ENCODE measurements at places on chromosomes 6 and 20.

DNA sequence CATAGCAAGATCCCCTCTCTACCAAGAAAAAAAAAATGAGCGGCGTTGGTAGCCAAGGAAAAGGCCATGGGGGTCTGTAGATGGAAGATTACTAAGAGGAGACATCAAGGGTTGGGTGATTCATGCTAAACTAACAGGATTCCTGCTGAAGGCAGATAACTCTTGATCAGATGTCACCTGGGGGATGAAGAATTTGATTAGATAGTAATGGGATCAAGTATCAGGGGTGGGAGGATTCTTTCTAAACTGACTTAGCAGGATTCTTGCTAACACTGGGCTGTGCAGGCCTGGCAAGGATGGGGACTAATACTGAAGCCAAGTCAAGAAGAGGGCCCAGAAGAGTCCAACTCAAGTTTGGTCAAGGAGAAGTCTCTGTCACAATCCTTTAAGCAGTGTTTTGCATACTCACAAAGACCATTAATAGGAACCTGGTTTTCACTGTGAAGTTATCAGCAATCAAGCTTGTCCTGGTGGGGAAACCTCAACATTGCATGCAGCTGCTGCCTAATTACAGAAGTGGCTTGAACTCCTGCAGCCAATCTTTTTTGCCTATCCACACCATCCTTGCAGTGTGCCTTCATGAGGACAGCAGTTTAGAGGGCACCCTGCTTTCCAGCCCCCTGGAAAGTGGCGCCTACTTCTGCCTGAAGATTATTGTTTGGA, 61.3 kb downstream of the ANKRD6 start:
- no peak for DNase-seq

- no peak for DNase-seq
These were observed 85.9 kb downstream of the THBS2 start for GRCh38 chr6:169167581-169168301.

- DNase-seq = no peak
These were observed 23.1 kb downstream of the FKBP5 start for GRCh38 chr6:35665573-35665972.

DNA sequence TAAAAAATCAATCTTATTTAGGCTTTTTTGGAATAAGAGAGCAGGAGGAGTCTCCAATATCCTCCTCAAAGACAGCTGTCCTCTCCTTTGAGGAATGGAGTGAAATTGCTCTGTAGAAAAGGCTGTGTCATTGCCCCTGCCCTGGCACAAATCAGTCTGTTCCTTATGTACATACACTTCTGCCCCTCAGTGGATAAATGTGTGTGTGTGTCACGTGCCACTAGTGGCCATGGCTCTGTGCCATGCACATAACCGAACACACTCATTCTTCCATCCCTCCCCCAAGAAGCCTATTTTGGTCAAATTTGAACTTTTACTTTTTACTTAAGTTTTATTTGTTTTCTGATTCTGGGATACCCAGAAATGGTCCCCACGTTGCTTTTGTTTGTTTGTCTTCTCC, 49.2 kb downstream of the ANKS1A start:
- no peak for DNase-seq

GRCh38 chr20:45448270-45448669, 21.3 kb upstream of the WFDC2 start:
- no peak for DNase-seq

- DNase-seq = no peak
These were observed 429.9 kb downstream of the CD83 start for GRCh38 chr6:14547284-14547998.

DNA sequence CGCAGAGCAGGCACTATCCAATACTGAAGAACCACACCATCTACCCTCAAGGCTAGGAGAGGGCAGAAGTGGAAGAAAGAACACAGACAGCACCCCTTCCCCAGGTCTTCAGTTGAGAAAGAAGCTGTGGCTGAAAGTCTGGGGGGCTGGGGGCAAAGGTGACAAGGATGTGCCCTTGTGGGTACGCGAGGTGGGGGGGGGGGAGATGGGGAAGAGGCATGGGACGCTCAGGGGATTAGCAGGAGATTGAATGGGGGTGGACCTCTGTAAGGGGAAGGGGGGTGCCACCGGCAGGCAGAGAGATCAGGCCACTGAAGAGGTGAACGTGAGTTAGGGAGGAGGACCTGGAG, 1.1 kb downstream of the B4GALT5 start:
- DNase-seq = no peak

DNA sequence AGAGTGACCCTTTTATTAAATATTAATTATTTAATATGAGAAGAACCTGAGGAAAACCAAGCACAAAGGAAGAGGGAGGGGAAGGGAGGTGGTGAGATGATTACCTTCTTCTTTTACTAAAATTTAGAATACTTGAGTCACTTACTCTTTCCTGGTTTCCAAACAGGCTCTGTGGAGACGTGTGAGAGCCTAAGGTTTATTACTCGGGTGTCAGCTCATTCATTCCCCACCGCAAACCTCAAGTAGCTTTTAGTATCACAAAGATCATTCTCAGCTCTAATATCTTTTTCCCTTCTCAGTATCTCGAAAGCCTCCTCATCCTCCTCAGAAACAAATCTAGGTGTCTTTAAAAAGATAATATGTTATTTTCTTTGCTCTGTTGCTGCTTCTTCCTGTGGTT, 497.2 kb upstream of the JARID2 start:
- no peak for DNase-seq

DNA sequence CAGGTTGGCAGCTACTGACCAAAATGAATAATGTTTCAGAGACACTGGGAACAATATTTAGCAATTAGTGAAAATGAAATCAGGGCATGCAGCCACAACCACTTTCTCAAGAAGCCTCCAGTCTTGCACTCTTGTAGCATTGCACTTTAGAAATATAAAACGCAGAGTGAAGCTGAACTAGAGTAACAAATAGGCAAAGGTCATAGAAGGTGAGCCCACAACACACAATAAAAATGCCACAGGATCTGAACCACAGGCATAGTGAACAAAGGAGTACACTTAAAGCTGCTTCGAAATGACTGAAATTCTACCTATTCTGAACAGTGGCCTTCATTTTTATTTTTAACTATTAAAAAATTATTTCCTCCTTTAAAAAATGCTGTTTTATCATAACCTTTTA, 25.0 kb downstream of the DDO start:
- DNase-seq = no peak

GRCh38 chr20:15296422-15296821, 959.0 kb upstream of the FLRT3 start:
- DNase-seq = no peak

GRCh38 chr6:34239893-34240292, 3.2 kb downstream of the HMGA1 start:
- DNase-seq = no peak

GRCh38 chr6:4518506-4518905, 257.7 kb upstream of the CDYL start:
- DNase-seq = no peak

DNA sequence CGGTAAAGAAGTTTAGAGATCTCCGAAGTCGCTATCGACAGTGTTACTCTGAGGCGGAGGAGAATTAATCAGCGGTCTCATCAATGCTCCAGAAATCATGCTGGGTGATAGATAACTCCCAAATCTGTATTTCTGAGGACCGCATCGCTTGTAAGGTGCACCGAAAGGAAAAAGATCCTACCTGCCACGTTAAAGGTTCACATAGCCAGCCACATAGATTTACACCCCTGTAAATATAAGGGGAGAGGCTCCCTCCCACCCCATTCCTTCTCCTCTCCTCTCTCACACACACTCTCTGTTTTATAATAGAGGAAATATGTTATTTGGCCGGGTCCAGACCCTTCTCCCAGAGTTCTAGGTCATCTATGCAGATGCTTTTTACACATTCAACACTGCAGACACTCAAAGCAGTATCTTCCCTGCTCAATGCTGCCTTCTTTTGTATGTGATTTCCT, 620 bp upstream of the DEK start:
- no peak for DNase-seq

- no peak for DNase-seq
These were observed 11.6 kb downstream of the TNFAIP3 start for GRCh38 chr6:137878486-137879285.
